ENCODE measurements at places on chromosomes 4 and X.

DNA sequence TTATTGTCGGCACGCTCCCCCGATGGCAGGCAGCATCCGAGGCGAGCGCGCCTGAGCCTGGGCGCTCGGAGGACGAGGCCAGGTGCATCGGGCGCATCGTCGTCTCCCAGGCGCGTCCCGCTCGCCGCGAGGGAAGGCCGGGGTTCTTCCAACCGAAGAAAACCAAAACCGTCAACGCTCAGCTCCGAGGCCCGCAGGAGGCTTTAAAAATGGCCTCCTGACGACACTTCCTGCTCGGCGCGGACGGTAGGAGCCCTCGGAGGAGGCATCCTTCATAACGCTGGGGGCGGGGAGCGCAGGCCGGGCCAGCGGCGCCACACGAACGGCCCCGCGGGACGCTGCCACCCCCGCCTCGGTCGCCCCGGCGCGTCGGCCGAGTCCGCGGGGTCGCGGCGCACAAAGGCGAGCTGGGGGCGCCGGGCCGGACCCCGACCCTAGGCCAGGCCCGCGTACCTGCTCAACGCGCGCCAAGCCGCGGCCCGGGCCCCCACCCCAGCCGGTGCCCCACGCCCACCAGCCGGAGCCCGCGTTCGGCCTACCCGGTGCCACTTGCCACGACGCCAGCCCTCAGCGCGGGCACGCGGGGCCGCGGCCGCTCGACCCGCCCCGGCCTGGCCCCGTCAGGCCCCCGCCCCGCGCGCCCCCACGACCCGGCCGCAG is 501 bp downstream of the ZNF518B start:
- peak; percentile 11 for DNase-seq

DNA sequence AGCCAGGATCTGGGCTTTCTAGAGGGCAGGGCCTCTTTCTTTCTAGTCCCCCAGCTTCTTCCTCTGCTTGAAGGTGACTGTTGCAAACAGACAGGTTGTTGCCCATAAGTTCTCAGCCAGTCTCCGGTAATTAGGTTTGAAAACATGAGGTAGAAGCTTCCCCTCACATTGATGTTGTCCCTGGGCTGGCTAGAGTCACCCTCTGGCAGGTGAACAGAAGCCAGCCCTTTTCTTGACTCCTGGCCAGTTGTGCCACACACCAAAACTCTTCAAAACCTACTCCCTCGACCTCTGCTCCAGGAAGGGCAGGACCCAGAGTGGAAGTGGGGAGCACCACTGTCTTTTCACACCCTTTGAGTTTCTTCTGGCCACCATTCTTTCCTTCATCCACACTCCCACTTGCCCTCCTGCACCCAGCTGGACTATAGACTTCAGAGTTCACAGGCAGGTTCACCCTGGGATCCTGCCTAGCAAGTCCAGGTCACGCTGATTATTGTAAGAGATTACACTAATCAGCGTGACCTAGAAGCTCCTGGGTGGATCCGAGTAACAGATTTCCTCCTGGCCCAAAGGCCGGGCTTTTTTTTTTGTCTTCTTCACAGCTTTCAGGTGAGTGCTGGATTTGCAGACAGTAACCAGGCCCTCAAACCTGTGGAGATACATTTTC is 37.4 kb upstream of the ARHGAP6 start:
- no peak for DNase-seq

DNA sequence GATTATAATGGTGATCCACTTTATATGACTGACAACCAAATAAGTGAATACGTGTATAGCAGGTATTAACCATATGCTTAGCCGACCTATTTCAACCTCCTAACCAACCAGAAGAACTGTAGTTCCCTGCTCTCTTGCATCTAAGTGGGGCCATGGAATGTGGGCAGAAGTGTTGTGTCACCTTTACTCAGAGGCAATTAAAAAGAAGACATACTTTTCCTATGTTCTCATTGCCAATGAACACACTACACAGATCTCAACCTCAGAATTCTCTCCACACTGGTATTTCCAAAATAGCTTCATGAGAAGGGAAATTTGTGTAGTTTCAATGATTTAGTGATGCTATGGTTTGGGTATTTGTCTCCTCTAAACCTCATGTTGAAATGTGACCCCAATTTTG is 3.2 kb upstream of the NFKB1 start:
- DNase-seq = no peak

DNA sequence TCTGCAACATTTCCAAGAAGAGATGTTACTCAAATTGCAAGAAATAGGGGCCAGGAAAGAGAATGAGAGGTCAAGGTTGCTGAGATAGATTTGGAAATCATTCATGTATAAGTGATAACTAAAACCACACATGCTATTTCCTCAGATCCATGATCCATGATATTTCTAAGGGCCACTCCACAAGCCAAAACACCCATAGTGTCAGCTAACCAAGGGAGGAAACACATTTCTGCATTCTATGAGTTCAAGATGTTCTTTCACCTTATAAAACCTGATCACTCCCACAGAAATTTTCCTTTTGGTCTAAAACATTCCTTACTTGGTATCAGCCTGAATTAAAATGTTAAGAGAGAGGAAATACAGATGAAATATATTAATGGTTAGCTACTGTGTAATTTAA is 47.2 kb downstream of the TBCK start:
- peak; percentile 20 for DNase-seq

DNA sequence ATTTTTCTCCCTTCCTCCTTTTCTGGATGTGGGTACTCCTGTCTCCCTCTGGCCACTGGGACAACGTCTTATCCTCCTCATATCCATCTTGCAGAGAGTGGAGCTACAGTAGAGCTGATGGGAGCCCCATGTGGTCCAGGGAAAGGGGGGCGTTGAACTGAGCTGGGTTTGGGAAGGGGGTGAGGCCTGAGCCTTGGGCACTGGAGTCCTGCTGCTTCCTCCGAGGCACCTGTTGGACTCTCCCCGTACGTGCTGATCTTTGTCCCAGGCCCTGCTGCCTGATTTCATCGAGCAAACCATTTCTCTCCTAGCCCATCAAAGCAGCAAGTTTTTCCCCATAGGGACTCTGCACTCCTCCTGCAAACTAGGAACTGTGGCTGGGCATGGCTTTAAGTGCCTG is 94.3 kb downstream of the STOX2 start:
- no peak for DNase-seq

- no peak for DNase-seq
Observed at GRCh38 chr4:10123227-10124101, 6.9 kb upstream of the WDR1 start.

DNA sequence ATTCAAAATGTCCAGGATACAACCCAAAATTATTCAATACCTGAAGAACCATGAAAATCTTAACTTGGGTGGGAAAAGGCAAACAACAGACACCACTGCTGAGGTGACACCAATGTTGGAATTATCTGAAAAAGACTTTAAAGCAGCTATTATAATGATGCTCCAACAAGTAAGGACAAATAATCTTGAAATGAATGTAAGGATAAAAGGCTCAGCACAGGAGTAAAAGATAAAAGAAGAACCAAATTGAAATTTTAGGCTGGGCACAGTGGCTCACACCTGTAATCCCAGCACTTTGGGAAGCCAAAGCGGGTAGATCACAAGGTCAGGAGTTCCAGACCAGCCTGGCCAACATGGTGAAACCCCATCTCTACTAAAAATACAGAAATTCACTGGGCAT is 4.0 kb upstream of the SLC9A7 start:
- no peak for DNase-seq

DNA sequence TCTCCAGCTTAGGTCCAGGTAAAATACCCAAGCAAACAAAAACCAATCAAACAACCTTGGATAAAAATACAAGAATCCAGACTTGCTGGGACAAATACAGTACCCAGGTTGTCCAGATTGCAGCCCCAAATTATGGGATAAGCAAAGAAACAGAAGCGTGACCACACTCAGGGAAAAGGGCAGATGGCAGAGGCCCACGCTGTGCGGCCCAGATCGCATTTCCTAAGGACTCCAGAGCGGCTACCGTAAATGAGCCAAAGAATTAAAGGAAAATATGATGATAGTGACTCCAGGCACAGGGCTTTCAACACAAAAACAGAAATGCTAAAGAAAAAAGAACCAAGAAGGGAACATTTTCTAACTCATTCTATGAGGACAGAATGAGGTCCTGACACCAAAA is 50.3 kb downstream of the FGFRL1 start:
- DNase-seq = no peak

DNA sequence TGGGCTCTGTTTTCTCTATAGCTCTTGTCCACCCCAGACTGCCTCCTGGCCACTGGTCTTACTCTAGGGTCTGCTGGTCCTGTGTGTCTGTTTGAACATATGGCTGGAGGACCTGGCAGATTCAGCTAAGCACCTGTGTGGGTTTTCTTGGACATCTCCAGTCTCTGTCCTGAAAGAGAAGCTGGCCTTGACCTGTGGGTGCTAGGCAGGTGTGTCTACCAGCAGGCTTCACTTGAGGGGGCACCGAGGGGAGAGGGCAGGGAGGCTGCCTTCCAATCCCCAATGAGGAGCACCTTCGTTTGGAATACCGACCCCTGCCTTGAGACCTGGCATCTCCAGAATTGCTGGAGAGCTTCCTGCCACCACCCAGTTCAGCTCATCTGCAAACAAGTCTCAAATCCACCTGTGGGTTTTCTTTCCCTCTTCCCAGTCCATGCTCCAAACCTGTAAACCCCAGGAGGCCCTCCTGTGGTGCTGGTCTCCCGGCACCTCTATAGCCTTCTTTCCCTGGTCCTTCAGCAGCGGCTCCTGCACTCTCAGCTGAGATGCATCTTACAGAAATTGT is 45.2 kb downstream of the HTRA3 start:
- no peak for DNase-seq

DNA sequence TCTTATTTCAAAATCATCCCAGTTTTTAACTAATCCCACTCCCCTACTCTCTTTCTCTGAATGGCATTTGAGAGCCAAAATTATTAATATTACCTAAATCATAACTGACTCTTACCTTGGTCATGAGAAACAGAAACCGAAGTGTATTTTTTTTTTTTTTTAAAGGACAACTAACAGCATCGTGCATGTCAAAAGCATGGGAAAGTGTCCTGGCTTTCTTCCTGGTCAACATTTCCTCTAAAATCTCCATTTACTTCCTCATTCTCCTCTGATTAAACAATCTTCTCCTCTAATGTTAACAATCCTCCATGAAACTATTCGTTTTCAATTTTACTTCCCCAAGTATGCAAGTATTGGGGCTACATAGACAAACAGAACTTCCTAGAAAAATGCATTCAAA is 2.1 kb upstream of the STS start:
- DNase-seq = no peak

DNA sequence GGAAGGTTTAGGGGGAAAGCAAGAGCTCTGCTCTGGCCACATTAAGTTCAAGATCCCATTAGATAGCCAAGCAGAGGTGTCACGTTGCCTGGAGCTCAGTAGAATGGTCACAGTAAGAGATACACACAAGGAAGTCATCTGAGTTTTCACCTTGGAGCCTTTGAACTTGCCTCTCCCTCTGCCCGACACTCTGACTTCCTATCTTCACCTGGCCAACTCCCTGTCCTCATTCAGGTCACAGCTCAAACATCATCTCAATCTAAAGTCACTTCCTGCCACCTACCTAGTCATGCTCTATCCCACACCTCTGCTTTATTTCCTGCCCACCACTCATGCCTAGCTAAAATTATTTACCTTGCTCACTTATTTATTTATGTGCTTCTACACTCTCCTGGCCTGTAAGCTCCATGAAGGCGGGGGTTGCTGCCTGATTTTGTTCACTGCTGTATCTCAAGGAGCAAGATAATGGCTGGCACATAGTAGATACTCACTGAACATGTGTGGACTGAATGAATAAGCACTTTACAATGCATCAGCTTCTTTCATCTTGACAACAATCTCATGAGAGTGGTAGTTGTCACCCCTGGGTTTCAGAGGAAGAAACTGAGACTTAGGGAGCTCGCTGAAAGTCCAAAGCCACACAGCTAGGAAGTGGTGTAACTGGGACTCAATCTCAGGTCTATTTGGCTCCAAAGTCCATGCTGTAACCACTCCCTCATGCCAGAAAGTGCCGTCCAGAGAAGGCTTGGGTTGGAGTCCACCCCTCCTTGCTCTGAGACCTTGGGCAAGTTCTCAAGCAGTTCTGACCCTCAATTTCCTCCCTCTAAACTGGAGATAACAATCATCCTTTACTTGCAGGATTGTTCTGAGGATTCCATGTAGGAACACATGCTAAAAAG is 40.3 kb downstream of the EFNB1 start:
- no peak for DNase-seq

DNA sequence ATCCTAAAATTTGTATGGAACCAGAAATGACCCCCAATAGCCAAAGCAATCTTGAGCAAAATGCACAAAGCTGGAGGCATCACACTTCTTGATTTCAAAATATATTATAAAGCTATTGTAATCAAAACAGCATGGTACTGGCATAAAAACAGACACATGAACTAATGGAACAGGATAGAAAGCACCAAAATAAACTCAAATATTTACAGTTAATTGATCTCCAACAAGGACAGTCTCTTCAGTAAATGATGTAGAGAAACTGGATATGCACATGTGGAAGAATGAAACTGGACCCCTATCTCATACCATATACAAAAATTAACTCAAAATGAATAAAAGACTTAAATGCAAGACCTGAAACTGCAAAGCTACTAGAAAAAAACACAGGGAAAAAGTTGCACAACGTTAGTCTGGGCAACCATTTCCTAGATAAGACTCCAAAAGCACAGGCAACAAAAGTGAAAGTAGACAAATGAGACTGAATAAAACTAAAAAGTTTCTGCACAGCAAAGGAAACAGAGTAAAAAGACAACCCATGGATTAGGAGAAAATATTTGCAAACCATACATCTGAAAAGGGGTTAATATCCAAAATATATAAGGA is 64.9 kb downstream of the CD99L2 start:
- no peak for DNase-seq

GRCh38 chr4:10028910-10029309 is 7.6 kb upstream of the SLC2A9 start:
- DNase-seq = no peak

- DNase-seq = peak; percentile 13
Observed at GRCh38 chr4:107757864-107758476, 37.9 kb upstream of the PAPSS1 start.

DNA sequence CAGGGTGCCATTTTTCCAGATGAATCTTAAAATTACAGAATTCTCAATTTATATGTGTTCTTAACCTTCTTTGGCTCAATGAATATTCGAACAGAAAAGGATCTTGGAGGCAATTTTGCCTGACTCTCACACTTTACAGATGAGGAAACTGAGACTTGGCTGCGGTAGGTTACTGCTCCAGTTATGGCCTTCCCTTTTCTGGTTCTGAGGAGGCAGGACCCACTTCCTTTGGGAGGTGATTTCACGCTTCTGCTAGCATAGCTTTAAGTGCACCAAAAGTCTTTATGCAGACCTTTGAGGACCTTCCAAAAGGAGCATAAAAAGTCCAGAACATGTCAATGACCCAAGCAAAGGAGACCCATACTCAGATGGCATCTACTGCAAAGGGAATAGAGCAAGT is 44.7 kb upstream of the KLF3 start:
- DNase-seq = no peak

DNA sequence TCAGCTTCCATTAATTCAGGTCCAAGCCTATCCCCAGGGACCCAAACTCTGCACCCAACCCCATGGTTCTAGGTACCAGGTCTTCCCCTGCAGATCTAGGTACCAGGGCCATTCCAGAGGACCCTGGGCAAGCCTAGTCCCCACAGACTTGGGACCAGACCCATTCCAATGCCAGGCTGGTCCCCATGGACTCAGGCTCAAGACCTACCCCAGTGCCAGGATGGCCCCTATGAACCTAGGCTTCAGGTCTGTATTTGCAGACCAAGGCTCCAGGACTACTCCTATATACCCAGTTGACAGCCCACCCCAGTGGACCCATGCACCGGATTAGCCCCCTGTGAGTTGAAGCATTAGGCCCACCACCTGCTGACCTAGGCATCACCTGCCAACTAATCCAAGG is 8.9 kb downstream of the MTHFD2L start:
- no peak for DNase-seq
